ENCODE measurements at places on chromosomes 2 and 18. TPM values are rescaled to one million over a fixed set of nuclear protein-coding genes. Genes with fewer than 3 reads are reported as not detected.

MYOM1 gene
- total RNA-seq = 0.38 TPM

DLX1 gene
- not detected for total RNA-seq

DPP10 gene
- total RNA-seq = 26.3 TPM

GPBAR1 gene
- 1.6 TPM for total RNA-seq

GPR45 gene
- total RNA-seq = 0.23 TPM

XIRP2 gene
- 0.17 TPM for total RNA-seq

SNORC gene
- 0.62 TPM for total RNA-seq

PLGLB1 gene
- total RNA-seq = 0.27 TPM

- DNase-seq = no peak
These were observed 153.8 kb upstream of the ZNF236 start for GRCh38 chr18:76668546-76668945.

- DNase-seq = no peak
These were observed 44.5 kb downstream of the CYBRD1 start for GRCh38 chr2:171566753-171567152.

- peak; percentile 73 for DNase-seq
These were observed 19.6 kb downstream of the EHBP1 start for GRCh38 chr2:62724886-62725711.

- no peak for DNase-seq
These were observed 145.4 kb upstream of the ZNF516 start for GRCh38 chr18:76640438-76640837.

DNA sequence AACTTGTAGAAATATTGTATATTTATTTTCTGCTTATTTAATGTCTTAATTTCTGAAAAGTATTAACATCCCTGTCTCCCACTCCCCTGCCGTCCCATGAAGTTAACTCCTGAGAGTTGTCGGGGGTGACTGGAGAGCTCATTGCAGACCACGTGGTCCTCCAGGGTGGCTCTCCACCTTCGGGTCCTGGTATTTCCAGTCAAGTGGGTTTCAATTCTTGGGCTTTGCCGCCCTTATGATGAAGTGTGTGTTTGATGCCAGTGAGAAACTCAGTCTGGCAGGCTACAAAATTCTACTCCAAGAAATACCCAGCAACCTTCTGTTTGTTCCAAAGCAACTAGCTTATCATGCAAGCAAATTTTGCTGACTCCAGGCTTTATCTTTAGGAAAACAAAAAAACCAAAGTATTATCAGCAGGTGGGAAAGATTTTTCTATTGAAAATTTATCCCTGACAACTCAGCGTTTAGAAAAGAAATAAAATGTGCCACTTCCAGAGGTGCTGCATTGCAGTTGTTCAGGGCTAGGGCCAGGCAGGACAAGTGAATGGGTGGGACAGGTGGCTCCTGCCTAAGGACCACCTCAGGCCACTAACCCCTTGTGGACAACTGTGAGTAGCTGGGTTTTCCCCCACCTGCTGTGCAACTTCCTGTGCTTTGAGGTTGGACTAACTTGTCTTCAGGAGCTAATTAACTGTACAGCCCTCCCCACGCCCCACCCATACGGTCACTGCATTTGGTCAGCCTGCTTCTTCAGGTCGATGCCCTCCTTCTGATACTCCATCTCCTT, 46.6 kb downstream of the BCL2L11 start:
- no peak for DNase-seq

DNA sequence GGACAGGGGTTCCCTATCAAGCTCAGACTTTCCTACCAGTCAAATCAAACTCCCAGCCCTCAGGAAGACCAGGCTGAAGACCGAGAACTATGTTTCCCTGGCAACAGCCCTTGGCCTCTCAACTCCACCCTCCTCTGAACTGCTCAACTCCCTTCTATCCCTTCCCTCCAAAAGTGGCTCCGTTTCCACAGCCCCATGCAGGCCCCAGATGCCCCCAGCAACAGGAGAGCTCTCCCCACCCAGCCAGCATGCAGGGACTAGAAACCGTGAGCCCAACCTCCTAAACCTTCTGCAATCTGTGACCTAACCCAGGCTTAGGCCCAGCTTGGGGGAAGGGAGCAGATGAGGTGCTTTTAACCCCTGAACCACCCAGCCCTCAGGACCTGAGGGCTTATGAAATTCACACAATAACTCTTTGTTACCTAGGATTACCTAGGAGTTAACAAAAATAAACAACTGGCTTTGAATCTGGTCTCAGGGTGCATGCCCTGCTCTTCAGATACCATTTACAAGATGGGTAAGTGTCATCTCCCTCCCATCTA, 87.2 kb downstream of the BCL11A start:
- no peak for DNase-seq

- peak; percentile 96 for DNase-seq
These were observed 2.9 kb downstream of the C1QL2 start for GRCh38 chr2:119155633-119156032.

DNA sequence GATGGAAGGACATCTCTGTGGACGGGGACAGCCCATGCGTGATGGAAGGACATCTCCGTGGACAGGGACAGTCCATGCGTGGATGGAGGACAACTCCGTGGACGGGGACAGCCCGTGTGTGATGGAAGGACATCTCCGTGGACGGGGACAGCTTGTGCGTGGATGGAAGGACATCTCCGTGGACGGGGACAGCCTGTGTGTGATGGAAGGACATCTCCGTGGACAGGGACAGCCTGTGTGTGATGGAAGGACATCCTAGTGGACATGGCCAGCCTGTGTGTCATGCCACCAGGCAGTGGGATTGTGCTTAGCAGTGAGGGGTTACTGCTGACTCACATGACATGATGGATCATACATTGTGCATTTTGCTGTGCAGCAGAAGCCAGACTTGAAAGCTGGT, 30.0 kb upstream of the NFATC1 start:
- no peak for DNase-seq

DNA sequence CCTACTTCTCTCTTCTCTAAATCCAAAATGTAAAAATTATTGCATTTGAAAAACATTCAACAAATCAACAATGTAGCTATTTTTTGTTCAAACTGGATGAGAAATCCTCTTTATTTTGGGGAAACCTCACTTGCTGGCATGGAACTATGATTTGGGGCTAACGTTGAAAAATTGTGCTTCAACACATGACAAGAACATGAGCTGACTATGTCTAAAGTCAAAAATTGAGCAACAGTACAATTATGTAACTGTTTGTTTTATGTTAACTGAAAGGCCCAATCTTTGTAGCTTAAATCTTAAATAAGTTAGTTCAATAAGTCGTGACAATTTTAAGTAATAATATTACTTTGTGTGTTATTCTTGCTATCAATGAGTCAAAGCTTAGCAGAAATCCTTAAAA, 67.3 kb downstream of the TMEFF2 start:
- DNase-seq = no peak

GRCh38 chr2:174778085-174778981, 14.1 kb upstream of the CHRNA1 start:
- DNase-seq = no peak

- no peak for DNase-seq
These were observed 13.5 kb upstream of the CNOT11 start for GRCh38 chr2:101238930-101239759.

DNA sequence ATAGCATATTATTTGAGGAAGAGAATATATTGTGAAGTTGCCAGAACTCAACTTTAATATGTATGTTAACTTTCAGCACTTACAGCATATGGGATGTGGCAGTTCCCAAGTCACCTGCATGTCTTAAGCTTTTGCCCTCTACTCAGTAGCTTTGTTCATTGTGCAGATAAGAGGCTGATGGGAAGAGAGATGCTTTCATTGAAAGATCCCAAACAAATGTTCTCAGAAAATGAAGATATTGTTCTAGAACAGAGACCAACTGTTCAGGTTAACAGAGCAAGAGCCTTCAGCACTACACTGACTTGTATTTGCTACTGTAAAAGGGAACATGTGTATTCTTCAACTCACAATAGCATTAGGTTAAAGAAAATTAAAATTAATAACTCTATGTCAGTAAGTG, 28.1 kb downstream of the GAREM1 start:
- DNase-seq = no peak

DNA sequence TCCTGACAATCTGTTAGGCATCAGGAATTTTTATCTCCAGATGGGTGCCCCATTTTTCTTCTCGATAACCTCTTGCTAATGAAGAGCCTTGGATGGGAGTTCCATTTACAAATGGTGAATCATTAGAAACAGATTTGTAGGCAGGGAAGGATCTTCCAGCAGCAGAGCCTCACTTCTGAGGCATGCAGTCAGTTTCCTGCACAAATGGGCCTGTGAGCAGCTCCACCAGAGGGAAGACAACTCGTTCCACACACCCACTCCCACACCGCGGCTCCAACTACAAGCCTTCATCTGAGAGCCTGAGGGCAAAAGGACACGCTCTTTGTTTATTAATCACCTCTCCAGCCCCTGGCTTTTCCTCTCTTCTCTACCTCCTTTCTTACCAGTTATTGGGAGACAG, 108.5 kb downstream of the CTAGE1 start:
- no peak for DNase-seq

DNA sequence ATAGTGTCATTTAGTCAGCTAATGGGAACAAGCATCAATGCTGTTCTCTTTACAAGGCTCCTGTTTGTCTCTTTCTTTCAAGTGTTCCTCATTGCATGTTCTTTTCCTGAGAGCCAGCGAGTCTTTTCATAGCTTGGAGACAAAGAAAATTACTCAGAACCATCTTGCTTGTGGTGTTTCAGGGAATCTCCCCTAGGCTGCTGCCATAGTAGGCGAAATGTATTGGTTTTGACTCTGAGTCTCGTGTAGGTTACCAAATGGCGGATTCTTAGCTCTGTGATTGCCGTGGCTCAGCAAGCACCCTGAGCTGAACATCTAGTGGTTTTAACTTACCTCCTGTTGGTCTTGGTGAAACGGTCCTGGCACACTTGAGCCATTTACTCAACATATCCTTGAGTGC, 68.7 kb downstream of the RHBDD1 start:
- DNase-seq = no peak
